Fibroblast of skin of back (primary cell): ENCODE measurements at places on chromosomes 7 and 10.

DNA sequence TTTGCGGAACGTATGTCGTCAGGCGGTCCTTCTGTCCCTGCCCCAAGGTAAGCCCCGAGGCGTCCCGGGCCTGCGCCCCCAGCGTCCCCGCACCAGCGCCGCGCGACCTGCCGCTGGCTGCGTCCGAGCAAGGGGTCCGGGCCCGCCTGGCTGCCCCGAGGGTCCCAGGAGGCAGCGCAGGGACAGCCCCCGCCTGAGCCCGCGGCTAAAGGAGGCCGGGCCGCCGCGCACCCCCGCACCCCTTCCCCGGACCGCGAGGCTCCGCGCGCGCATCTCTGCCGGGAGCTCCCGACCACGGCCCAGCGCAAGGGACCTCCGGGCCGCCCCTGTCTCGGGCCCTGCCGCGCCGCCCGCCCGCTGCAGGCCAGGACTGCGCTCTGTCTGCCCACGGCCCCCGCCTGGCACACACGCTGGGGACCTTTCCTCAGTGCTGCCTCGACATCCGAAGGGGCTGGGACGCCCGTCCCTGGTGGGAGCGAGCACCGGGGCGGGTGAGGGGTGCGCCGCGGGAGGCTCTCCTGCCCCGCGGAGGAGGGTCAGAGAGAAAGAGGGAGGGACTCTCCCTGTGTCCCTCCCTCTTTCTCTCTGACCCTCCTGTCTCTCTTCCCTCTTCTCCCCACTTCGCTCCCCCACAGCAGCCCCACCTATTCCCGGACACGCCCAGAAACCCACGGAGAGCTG lies 25.0 kb downstream of the SHH start:
- no peak for DNase-seq

- peak; percentile 36 for DNase-seq
Measured at GRCh38 chr7:157211690-157212089, 73.0 kb downstream of the UBE3C start.

DNA sequence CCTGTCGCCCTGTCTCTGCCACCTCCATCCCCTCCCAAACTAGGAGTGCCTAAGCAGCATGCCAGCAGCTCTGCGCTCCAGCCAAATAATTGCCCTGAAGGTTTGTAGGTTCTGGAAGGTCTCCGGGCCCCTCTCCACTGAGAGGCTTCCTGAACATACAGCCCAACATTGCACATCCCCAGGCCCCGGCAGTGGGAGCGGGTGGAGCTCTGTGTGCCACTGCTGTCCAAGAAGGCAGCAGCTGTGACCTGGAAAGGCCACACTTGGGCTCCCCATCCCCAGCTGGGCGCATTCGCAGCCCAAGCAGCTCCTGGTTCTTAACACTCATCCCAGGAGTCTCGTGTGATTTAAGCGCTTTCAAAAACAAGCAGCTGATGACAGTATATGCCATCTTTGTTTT lies 95.7 kb downstream of the COL13A1 start:
- DNase-seq: no peak

GRCh38 chr10:100508691-100509150 lies 10.9 kb downstream of the SEC31B start:
- peak; percentile 70 for DNase-seq

DNA sequence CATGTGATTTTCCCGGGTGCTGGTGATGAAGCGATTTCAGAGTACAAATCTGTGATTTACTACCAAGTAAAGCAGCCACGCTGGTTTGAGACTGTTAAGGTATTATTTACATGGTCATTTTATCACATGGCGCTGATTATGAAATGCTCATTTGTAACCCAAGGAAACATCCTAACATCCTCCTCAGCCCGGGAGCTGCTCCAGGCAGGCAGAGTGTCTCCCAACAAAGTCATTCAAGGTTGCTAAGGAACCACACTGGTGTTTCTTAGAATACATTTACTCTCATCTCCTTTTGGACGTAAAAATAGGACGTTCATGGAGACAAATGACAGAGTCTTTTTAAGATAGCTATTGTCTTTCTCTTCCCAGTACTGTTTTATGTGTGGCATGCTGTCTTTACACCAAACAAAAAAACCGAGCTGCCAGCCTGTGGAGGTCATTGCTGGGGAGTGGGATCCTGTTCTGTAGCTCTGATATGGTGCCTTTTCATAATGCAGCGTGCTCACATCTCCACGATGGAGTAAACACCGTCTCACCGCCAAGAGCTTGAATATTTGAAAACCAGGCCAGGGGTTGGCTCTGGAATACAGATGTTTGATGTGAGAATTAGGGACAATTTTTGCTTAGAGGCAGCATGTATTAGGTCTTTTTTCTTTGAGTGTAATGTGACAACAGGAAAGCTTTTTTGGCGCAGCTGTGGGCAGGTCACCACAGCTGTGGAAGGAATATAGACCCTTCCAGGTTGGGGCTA lies 119.6 kb downstream of the DOCK1 start:
- no peak for DNase-seq

DNA sequence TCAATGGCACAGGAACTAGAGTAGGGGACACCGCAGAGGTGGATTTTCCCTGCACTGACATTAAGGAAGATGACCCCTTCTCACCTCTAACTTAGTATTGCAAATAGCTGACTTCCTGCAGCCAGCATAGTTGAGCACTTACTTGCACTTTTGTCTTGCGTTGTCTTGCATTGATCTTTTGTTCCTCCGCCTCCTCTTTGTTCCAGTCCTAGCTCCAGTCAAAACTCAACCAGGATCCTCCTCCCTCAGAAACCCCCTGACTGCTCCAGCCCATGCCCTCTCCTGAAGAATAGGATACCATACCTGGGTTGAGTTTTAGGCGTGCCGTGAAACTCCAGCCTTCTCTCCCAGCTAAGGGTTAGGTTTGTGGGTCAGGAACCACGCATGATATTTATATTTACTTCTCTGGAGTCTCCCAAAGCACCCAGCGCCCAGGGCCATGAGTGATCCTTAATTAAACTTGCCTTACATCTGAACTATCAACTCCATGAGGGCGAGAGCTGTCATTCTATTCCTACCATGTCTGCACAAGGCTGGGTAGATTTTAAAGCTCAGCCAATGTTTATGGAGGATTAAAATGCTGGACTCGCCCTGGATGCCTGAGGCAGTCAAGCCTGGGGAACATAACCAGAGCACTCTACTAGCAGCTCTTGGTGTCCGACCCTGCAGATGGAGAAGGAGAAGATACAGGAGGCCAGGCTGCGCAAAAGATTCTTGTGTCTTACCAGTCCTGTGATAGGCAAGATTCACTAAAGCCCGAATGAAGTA lies 14.1 kb downstream of the ZNF467 start:
- DNase-seq: no peak

- DNase-seq: no peak
Measured at GRCh38 chr10:91824076-91824475, 25.9 kb downstream of the TNKS2 start.

DNA sequence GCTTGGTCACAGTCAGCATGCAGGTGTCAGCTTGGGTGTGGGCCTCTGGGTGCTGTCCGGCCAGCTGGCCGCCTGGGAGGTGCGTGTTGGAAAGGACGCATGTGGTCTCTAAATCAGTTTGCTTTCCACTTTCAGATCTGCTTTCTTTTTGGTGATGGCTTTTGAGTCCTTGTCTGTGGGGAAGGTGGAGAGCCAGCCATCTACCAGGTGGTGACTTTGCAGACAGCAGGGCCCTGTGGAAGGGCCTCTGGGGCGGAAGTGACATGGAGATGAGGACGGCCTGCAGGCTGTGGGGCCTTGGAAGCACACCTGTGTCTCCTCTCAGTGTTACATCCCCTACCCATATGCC lies 59.4 kb downstream of the WDR37 start:
- no peak for DNase-seq

- peak; percentile 95 for DNase-seq
Measured at GRCh38 chr10:15485684-15486316, 114.7 kb upstream of the FAM171A1 start.

- DNase-seq: no peak
Measured at GRCh38 chr10:23326544-23327307, 17.9 kb downstream of the C10orf67 start.

GRCh38 chr10:93916257-93917063 lies 22.7 kb downstream of the SLC35G1 start:
- DNase-seq: peak; percentile 39

GRCh38 chr7:49479936-49480544 lies 293.4 kb upstream of the VWC2 start:
- DNase-seq: no peak

DNA sequence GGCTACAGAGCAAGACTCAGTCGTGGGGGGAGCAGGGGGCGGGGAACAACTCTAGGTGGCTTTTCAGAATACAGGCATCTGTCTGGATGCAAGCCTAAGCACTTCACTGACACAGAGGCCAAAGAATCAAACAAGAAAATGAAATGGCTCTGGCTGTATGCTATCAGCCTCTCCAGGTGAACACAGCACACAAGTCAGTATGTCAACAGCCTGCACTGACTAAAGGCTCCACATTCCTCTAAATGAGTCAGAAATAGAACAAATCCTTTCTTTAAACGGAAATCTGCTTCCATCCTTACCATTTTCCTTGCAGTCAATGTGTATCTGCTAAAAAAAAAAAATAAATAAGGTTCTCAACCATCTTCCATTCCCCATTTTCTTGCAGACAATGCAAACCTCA lies 88.3 kb downstream of the ARMH3 start:
- peak; percentile 27 for DNase-seq

- DNase-seq: peak; percentile 19
Measured at GRCh38 chr7:36749282-36749960, 25.1 kb upstream of the AOAH start.

DNA sequence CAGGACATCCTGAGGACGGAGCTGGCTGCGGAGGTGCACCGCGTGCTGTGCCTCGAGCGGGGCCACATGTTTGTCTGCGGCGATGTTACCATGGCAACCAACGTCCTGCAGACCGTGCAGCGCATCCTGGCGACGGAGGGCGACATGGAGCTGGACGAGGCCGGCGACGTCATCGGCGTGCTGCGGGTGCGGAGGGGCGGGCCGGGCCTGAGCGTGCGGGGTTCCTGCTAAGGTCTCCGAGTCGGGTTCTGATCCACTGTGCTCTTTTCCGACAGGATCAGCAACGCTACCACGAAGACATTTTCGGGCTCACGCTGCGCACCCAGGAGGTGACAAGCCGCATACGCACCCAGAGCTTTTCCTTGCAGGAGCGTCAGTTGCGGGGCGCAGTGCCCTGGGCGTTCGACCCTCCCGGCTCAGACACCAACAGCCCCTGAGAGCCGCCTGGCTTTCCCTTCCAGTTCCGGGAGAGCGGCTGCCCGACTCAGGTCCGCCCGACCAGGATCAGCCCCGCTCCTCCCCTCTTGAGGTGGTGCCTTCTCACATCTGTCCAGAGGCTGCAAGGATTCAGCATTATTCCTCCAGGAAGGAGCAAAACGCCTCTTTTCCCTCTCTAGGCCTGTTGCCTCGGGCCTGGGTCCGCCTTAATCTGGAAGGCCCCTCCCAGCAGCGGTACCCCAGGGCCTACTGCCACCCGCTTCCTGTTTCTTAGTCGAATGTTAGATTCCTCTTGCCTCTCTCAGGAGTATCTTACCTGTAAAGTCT lies 10.4 kb downstream of the ATG9B start:
- DNase-seq: peak; percentile 79

GRCh38 chr7:620885-621284 lies 101.2 kb upstream of the PDGFA start:
- no peak for DNase-seq
